Testis (tissue), 5 donors: ENCODE measurements at places on chromosomes 7 and 10. TPM values are rescaled to one million over a fixed set of nuclear protein-coding genes. Genes with fewer than 3 reads are reported as not detected.

- no peak overlapping the region for H3K4me3 ChIP-seq
- H3K27ac ChIP-seq = no peak overlapping the region
- no peak for DNase-seq
These were observed 361.0 kb upstream of the FZD8 start for GRCh38 chr10:36003031-36003600.

- no peak overlapping the region for H3K27ac ChIP-seq
- H3K36me3 ChIP-seq = no peaks in the 10 kb centered on the region
- no peak overlapping the region for H3K4me3 ChIP-seq
- DNase-seq = peak; percentile 91
- H3K4me1 ChIP-seq = peaks cover 22% of the 10 kb centered on the region
These were observed 126.5 kb downstream of the SH2D4B start for GRCh38 chr10:80664071-80664680.

DNA sequence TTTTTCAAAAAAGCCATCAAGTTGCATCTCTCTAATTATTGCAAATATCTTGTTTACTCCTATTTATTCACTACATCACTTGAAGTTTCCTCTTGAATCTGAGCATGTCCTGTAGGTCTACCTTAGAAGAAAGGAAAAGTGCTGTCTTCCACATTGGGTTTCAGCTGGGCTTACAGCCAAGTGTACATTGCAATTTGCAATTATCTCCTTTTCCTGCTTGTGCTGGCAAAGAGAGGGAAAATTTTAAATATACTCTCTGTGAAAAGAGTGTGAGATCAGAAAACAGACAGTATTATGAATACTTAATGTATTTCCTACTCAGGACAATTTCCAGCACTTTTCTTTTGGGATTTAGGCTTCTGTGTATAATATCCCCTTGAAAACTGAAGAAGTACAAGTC lies 839.7 kb downstream of the CNTNAP2 start:
- no peak for DNase-seq
- H3K4me3 ChIP-seq = no peak overlapping the region
- no peaks in the 10 kb centered on the region for H3K36me3 ChIP-seq
- H3K27ac ChIP-seq = no peak overlapping the region
- H3K27me3 ChIP-seq = no peaks in the 10 kb centered on the region

- peak; percentile 62 for DNase-seq
- no peak overlapping the region for H3K27ac ChIP-seq
- H3K4me1 ChIP-seq = no peaks in the 10 kb centered on the region
- no peaks in the 10 kb centered on the region for H3K36me3 ChIP-seq
These were observed 106.9 kb upstream of the RHEB start for GRCh38 chr7:151626422-151627115.

Gene NRAP
- 2.1 TPM for total RNA-seq

Gene DENND10
- 29.6 TPM for total RNA-seq

Gene GRID2IP
- total RNA-seq = 1.9 TPM
